ENCODE measurements at places on chromosomes 13 and 19.

DNA sequence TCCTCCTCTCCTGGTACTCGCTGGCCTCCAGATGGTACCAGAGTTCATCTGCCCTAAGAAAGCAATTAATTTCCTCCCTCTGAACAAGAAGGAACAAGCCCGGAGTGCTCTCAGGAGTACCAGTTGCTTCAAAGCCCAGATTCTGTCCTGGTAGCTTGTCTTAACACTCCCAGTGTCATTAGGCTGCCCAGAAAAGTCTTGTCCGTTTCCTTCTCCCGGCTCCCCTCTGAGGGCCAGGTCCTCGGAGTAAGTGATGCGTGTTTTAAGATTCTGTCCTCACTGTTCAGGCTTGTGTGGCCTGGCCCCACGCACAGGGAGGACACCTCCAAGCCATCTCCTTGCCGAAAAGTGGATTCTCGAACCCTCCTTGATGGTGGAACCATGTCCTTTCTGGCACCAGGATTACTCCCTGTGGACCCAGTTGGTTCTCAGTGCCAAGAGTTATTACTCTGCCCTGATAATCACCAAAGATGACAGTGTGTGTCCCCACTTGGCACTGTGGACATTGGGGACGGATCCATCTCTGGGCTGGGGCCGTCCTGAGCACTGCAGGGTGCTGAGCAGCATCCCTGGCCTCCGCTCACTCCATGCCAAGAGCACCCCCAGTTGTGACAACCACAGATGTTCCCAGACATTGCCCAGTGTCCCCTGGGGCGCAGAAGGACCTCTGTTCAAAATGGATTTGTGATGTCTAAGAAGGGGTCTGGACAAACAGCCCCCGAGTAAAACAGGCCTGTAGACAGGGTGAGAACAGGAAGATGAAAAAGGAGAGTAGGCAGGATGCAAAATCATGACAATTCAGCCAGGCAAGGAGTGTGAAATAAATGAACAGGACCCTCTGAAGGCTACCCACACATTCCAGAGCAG is 52.4 kb downstream of the RFX2 start:
- DNase-seq, result no peak

DNA sequence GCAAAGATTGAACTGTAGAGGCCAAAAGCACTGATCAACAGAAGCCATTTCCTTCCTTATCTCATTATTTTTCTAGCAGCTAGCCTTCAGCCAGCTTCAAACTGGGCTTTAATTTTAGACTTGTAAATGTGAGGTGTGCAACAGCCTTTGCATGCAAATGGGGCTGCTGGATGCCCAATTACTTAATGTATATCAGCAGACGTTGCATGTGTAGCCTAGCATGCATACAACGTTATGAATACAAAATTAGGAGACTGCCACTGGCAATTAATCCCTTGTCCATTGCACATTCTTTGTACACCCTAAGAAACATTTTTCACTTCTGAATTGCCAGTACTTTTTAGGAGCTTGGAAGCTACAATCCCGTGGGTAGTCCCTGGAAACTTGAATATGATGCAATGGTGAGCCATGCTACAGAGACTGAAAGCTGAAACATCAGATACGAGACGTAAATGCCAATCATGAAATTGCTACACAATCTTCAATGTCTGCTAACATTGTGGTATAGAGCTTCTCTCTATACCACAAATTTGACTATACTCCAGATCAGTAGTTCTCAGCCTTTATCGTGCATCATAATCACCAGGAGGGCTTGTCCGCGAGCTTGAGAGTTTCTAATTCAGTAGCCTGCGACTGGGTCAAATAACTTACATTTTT is 20.2 kb downstream of the EPSTI1 start:
- no peak for DNase-seq

GRCh38 chr19:327291-328024 is 17.1 kb downstream of the MIER2 start:
- DNase-seq, result no peak

DNA sequence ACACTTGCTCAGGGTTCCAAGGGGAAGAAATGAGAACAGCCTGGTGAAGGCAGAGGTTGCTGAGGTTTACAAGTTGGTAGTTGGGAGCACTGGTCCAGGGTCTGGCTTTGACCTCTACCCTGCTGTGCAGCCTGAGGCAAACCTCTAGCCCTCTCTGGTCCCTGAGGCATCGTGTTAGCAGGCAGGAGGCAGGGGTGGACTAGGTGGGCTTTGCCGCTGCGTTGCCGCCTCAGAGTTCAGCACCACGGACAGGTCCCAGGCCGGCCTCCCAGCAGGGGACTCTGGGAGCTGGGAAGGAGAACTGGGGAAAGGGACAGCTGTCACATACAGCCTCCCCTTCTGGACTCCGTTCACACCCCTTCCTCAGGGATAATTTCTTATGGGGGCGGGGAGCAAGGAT is 3.1 kb downstream of the NCAN start:
- DNase-seq, result no peak

GRCh38 chr19:33686262-33686661 is 64.5 kb downstream of the CHST8 start:
- DNase-seq, result no peak

- no peak for DNase-seq
Measured at GRCh38 chr13:30301827-30302226, 5.5 kb downstream of the KATNAL1 start.

DNA sequence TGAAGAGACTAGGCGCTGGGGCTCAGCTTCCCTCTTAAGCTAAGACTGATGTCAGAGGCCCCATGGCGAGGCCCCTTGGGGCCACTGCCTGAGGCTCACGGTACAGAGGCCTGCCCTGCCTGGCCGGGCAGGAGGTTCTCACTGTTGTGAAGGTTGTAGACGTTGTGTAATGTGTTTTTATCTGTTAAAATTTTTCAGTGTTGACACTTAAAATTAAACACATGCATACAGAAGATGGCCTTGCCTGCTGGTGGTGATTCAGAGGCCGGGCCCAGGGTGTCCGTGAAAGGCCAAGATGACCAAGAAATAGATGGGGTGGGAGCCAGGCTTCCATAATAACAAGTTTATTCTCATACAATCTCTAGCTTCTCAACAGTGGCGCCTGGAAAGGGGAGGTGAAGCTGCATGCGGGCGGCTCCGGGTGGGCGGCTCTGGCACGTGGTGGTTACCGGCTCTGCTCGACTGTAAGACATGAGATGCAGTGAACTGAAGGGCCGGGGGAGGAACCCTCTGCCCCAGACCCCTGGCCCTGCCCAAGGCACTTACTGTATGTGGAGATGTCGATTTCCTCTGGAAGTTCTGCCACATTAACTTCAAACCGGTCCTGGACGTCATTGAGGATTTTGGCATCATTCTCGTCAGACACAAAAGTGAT is 10.5 kb downstream of the DDX39A start:
- DNase-seq, result no peak

DNA sequence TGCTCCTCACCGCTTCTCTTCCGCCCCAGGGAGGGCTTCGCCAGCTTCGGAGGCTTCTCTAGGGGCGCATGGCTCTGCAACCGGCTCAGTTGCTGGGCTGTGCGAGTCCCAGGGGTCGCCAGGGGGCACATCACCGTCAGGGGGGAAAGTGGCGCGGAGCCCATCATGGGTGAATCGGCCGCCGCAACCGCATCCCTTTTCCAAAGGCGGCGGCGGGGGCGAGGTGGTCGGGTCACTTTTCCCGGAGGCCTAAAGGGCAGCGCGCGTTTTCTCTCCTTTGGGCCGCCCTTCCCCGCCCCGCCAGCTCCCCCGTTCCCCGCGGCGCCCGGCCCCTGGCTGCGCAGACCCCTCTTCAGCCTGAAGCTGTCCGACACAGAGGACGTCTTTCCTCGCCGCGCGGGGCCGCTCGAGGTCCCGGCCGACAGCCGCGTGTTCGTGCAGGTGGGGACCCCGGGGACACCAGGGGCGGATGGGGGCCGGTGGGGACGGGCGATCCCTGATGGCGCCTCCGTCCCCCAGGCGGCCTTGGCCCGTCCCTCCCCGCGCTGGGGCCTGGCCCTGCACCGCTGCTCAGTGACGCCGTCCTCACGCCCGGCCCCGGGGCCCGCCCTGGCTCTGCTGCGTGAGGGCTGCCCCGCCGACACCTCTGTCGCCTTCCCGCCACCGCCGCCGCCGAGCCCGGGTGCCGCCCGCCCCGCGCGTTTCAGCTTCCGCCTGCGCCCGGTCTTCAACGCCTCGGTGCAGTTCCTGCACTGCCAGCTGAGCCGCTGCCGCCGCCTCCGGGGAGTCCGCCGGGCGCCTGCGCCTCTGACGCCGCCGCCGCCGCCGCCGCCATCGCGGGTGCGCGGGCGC is 1.7 kb downstream of the TGFBR3L start:
- DNase-seq, result peak; percentile 59

GRCh38 chr13:67967031-67967430 is 736.9 kb upstream of the PCDH9 start:
- DNase-seq, result no peak

GRCh38 chr13:23480324-23480723 is 46.8 kb upstream of the SACS start:
- DNase-seq, result no peak

DNA sequence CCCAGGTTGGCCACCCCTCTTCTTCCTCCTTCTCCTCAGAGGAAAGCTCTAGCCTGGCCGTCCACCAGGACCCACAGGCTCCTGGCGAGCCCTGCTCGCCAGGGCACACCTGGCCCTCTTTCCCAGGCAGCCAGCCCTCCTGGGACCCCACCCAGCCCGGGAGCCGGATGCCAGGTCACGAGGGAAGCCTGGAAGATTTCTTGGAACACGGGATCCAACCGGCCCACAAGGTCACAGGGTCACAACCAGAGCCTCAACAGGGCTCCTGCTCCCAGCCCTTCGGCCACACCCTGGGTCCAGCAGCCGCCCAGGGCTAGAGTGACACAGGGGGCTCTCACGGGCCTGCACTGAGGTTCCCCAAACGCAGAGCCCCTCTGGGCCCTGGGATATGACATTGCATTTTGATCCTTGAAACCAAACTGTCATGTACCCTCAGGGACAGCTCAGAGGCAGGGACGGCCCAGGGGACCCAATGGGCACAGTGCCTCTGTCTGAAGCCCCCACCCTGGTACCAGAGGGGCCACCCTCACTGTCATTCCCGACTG is 5.5 kb downstream of the MKNK2 start:
- DNase-seq, result peak; percentile 19

GRCh38 chr19:37966662-37967231 is 59.7 kb downstream of the SIPA1L3 start:
- no peak for DNase-seq

DNA sequence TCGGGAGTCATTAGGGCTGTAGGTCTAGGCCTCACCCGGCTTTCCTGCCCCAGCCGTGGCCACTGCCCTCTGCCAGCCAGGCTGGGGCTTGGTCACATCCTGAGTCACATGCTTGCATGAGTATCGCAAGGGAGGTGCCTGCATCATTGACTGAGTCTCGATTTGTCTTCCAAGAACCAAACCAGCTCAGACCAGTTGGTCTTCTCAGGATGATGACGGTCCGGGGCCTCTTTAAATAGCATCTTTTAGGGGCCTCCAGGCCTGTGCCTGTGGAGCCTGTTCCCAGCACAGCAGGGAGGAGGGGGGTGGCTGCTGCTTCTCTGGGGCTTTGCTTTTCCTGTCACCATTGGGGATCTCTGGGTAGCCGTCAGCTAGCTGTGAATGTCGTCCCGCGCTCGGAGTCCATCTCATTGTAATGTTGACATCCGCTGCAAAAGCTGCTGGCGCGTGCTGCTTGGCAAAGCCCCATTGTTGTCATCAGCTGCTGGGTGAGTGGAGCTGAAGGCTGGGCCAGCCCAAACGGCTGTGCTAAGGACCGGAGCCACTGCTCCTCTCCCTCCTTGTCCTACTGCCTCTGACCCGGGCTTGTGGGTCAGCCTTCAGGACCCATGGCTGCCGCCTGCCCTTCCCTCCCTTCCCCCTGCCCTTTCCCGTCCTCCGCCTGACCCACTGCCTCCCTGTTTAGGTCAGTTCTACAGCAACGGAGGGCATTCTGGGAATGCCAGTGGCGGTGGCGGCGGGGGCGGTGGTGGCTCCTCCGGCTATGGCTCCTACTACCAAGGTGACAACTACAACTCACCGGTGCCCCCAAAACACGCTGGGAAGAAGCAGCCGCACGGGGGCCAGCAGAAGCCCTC is 14.3 kb upstream of the QTRT1 start:
- no peak for DNase-seq

GRCh38 chr13:110305001-110305400 is 2.0 kb downstream of the COL4A1 start:
- no peak for DNase-seq

DNA sequence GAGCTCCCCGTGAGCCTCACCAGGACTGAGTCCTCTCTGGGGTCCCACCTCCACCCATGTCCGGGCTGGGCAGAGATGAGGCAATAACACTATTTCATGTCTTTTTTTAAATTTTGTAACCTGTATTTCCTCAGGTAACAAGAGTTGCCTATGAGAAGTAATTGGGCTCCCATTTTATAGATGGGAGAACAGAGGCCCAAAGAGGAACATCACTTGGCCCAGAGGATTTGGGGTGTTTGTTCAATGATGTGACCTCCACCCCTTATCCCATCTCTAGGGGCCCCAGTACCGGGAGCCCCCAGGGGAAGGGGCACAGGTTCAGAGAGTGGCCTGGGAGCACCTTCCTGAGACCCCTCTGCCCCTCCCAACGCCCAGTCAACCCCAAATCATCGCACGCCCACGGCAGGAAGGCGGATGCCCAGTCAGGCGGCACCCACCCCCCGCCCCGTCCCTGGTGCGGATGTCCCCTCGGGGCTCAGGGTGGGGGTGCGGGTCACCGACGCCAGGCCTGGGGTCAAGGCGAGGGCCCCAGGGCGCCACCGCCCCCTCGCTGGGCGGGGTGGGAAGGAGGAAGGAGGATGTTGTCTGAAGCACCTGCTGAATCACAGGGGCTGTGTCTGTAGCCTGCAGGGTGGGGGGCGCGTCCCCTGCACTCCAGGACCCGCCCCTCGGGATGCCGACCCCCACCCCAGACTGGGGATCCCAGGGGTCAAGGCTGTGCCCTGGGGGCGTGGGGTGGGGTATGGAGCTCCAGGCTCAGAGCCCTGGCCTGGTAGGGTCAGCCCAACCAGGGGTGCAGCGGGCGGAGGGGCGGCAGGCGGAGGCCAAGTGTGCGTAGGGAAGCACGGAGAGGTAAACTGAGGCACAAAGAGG is 9.0 kb upstream of the CIRBP start:
- DNase-seq, result peak; percentile 79

DNA sequence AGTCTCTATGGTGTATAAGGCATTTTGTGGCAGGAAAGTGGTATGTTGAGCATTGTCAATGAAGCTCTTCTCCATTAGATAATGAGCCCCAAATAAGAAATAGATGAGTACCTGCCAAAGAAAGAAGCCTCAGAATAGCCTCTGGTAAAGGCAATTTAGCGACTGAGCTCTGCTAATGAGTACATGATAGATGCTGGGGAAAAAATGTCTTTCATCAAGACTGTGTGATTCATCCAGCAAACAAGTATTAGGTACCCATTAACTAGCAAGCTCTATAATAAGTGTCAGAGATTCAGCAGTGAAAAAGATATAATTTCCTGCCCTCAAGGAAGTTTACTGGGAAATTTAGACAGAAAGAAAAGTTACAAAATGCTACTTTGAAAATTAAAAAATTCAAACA is 294.6 kb downstream of the ITGBL1 start:
- no peak for DNase-seq

GRCh38 chr13:89402211-89402610 is 1731.0 kb downstream of the SLITRK5 start:
- no peak for DNase-seq

GRCh38 chr13:100175078-100175802 is 86.3 kb downstream of the PCCA start:
- DNase-seq, result no peak

Data from GM06990 (cell line).